ENCODE measurements at places on chromosomes 2 and 18.

DNA sequence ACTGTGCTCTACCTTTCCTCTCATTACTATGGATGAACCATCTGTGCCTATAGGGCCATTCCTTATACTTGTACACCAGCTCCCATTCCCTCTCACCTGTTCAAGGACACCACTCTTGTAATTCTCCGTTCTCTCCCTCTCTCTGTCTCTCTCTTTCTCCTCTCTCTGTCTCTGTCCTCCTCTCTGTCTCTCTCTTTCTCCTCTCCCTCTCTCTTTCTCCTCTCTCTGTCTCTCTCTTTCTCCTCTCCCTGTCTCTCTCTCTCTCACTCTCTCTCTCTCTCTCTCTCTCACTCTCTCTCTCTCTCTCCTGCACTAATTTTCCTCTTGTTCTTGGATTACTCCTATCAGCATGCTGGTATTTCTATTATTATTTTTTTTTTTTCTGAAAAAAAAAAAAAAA lies 78.9 kb upstream of the RMDN2 start:
- DNase-seq: no peak

DNA sequence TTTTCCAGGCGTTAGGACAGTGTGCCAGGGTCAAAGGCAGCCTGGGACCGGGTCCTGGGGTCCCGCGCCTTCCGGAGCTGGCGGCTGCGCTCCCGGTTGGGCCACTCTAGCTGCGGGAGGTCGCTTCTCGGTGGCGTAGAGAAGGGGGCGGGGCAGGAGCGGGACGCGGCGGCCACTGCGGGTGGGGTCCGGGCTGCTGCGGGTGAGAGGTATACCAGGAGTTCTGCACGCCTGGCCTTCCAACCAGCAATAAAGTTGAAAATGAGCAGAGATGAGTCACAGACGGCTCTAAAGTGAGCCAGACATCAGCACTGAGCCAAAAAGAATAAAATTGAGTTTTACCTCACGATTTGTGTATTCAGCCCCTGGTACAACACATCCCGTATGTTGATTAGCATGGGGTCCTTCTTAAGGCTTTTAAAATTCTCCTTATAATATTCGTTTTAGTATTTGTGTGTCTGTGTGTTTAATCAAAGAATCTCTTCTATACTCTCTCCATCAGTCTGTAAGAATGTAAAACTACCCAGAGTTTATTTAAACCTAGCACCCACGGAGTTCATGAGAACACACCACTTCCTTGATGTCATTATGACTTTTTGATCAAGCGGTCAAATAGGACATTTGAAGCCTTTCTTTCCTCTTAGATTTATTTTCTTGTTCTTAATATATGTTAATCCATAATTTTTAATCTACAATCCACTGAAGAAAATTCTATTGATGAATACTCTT lies at the start of gene C1GALT1C1L:
TSS of gene C1GALT1C1L (minus strand) at position 108 of the 729 bp plus-strand sequence. CDS start at position 1, 107 bp downstream.
- DNase-seq: peak; percentile 1

GRCh38 chr2:237898057-237898414 lies 38.6 kb downstream of the RAMP1 start:
- DNase-seq: no peak

DNA sequence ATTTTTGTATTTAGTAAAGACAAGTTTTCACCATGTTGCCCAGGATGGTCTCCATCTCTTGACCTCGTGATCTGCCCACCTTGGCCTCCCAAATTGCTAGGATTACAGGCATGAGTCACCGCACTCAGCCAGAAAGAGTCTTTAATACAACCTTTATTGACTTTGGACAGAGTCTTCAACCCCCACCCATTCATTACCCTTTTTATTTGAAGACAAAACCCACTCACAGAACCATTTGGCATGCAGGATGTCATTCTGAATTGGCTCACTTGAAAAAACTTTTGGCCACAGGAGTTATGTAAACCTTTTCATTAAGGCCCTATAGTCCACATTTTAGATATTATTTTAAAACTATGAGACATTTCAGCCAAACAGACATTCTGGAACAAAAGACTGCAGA lies 217.9 kb upstream of the RND3 start:
- no peak for DNase-seq

DNA sequence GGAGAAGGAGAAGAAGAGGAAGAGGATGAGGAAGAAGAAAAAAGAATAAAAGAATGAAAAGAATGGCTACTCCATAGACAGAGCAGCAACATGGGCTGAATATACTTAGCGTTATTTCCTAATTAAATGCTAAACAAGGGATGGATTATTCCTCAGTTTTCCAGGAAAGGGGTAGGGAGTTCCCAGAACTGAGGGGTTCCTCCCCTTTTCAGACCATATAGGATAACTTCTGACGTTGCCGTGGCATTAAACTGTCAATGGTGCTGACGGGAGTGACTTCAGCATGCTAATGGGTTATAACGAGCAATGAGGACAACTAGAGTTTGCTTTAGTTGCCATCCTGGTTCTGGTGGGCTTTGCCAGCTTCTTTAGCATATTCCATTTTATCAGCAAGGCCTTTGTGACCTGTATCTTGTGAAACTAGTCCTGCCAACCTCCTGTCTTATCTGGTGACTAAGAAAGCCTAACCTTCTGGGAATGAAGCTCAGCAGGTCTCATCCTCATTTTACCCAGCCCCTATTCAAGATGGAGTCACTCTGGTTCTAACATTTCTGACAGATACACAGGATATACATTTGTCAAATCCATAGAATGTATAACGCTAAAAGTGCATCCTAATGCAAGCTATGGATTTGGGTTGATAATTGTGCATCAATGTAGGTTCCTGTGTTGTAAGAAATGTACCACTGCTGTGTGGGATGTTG lies 152.3 kb downstream of the MAIP1 start:
- DNase-seq: no peak

DNA sequence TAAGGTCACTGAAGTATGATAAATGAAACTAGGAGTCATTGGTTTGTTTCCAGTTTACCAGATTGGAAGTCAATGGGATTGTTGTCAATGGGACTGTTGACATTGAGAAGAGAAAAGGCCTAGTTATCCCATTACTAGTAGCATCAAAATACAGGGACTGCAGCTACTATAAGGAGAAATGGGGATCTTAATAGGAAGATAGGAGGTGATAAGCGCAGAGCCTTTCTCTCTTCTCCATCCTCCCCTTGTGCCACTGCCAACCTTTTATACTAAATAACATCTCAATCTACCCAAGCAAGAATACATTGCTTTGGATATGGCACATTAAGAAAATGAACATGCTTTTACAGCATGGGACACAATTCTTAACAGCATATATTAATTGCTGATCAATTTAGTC lies 10.5 kb upstream of the BBS5 start:
- no peak for DNase-seq

- no peak for DNase-seq
Observed at GRCh38 chr2:218152777-218153176, 14.0 kb downstream of the CXCR1 start.

DNA sequence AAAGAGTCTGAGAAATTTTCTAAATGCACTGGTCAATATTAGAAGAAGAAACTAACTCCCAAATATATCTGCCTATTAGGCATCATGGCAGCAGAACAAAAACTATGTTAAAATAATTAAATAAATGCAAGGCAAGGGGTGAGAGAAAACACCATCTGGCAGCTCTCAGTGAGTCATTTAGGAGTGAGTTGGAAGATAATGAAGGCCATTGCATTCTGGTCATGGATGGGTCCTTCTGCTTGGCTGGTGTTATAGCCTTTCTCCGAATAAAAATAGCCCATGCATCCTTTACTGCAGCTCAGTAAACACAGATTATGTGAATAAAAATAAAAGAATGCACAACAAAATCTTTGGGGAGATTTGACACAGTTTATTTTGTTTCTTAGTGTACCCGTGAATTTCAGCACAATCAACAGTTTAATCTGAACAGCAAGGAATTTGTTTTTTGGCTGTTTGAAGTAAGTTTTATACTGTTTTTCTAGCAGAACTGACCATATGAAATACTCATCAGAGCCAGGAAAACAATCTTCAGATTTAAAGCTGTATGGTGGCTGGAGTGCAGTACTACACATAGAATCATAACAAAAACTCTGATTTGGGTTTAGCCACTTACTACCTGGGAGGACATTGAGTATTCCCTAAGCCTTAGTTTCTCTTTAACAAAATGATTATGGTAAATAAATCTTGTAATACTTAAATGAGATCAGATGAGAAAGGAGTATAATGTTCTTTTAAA lies 225.1 kb upstream of the ITGA4 start:
- DNase-seq: no peak

DNA sequence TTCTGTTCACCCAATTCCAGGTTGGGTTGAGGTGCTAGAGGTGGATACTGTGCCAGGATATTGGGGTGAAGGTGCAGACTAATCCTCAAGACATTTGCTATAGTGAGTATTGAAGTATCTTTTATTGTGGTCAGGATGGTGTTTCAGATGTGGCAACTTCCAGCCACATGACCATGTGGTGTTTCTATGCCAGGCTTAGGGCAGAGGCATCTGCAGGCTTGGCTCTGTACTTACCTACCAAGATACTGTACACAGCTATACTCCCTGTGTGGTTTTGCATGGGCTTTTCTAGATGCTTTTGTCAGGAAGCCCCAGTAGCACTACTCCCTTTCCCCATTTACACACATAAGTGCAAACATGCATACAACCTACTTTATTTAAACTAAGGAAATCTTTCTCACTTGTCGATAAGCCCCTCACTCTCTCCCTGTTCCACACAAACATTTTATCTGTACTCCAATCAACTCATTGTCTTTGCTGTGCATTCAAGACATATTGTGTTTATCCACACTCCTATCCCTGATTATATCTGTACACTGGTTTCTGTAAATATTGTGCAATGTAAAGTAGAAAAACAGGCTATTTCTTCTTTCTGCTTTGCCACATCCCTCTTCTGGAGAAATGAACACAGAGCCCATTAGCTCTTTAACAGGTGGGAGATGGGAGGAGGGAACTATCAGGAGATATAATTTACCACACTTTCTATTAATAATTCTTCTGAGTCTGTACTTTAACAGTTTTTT lies 12.3 kb downstream of the ARL6IP6 start:
- peak; percentile 15 for DNase-seq

DNA sequence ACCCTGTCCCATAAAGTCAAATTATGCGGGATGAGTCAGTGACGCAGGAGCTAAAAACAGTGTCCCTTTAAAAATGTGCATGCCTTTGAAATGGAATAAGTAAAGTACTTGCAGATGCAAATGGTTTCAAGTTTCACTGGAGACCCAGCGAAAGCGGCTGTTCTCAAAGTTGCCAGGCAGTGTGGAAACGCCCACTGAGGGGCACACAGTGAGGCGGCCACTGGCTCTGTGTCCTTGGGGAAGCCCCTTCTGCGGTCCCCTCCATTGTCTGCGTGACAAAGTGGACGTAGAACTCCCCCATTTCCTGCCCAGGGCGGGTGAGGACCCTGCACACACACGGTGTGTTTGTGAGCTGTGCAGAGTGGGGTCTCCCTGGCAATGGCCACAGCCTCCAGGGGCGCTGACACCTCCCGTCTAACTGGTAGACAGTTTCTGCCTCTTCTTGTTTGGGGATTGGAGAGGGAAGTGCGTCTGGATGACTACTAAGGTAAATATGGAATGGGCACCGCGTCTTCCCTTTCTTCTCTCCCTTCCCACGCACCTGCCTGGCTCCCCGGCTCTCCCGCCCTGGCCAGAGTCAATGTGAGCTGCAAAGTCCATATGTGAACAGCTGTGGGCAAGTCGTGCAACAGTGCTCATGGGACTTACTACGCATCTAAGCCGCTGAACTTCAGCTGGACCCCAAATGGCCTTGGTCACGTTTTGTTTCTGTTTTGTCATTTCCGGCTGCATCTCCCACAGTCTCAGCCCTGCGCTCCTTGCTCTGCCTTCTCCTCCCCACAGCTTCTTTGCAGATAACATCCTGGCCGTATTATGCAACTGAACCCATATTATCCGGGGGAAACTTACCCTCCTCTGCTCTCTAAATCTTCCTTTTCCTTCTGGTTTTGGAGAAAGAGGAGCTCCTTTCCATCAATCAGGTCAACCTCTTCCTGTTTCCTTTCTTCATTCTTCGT lies 33.7 kb upstream of the ZNF516 start:
- DNase-seq: no peak

GRCh38 chr18:12497296-12497695 lies 89.6 kb downstream of the PRELID3A start:
- DNase-seq: no peak

DNA sequence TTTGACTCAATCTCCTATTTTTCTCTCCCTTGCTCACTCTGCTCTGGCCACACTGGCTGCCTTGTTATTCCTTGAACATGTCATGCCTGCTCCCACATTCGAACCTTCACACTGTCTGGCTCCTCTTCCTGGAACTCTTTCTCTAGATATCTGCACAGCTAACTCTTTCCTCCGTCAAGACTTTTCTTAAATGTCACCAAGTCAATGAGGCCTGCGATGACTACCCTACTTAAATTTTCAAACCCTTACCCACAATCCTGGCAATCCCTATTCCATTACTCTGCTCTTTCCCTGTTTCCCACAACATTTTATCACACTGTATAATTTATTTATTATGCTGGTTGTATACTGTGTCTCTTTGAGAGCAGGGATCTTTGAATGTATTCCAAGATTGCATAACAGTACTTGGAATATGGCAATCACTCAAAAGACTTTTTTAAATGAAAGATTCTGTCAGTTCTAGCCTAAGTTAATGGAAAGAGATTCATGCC lies 206.2 kb downstream of the SRBD1 start:
- no peak for DNase-seq

DNA sequence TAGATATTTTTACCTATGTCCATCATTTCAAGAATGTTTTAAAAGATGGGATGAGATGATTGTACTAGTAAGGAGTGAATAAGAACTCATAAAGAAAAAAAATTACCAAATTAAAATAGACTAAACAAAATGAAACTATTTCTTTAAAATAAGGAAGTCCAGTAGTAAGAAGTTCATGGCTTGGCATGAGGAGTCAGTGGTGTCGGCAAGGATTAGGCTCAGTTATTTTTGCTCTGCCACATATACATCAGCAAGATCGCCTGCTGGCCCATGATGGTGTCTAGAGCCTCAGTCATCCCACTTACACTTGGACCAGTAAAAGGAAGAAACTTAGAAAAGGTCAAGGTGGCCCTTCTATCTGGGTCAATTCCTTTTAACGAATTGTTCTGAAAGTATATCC lies 300.9 kb upstream of the SLC8A1 start:
- no peak for DNase-seq

DNA sequence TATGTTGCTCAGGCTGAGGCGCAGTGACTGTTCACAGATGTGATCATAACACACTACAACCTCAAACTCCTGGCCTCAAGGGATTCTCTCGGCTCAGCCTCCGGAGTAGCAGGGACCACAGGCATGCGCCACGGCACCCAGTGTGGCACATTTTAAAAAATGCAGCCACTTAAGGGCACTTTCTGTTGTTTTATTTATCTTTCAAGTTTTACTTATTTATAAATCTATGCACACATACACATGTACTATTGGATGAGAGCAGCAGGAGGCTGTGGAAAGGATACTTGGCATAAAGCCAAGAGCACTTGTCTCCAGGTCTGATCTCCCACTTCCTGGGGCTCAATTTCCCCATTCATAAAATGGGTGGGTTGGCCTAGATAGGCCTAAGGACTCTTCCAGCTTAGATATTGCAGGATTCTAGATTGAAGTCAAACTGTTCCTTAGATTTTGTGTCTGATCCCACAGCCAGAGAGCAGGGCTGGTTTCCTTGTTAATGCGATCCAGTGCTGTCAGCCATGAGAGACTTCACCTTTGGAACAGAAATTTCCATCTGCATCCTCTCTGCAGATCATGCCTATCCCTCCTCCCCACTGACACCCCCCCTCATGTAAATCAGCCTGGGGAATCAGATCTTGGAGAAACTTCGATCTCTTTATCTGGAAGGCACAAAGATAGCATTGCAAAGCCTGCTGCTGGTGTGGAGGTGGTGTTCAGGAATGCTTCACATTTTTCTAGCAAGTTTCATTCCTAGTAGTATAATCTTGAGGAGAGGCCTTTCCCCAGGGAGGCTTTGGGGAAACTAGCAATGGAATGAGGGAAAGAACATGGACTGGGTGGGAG lies 24.7 kb downstream of the PCBP1 start:
- DNase-seq: no peak
